ENCODE measurements at places on chromosomes 2 and 18.

- no peak for DNase-seq
Observed at GRCh38 chr2:224407241-224407701, 5.4 kb upstream of the FAM124B start.

DNA sequence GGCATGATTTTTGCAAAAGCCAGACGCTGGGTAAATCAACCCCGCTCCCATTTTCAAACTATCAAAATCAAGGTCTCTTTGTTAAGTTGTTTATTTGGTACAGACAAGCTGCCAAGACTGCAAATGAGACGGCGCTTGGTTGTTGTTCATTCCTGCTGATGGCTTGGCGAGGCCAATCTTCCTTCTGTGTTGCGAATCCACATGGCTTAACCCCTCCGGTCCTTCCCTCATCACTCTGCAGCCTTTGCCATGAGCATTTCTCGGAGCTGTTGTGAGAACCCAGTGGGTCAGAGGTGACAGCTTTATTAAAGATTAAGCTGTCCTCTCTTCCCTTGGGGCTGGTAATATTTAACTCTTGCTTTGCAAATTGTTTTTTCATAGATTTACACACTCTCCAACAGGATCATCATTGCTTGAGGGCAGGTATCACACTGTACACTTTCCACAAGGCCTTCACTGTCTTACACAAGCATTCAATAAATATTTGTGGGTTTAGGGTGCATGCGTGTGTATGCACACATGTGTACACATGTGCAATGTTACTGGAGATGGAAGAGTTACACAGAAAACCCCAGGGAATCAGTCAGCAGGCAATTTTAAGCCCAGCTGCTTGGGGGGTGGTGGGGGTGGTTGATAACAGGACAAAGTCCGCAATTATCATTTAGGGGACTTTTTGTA lies 27.8 kb upstream of the KCNF1 start:
- no peak for DNase-seq

- DNase-seq = no peak
Observed at GRCh38 chr2:4715065-4715464, 977.1 kb upstream of the SOX11 start.

GRCh38 chr18:449374-449773 lies 51.1 kb downstream of the COLEC12 start:
- DNase-seq = no peak

GRCh38 chr18:69636529-69637301 lies 236.0 kb downstream of the DOK6 start:
- DNase-seq = no peak

DNA sequence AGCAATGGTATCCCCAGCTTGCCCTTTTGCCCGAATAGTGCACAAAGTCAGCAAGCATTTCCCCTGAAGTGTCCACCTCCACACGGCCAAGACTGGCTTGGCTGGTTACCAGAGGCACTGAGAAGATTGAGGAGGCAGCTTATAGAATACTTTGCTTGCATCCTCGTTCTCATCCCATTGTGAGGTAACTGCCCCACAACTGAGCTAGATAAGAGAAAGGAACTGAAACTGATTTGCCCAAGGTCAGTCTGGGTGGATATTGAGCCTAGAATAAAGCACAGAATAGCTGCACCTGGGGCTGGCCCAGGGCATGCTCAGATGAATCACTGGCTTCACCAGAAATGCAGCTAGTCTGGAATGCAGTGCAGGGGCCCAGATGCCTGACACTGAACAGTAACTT lies 32.7 kb upstream of the MAP4K3 start:
- no peak for DNase-seq

DNA sequence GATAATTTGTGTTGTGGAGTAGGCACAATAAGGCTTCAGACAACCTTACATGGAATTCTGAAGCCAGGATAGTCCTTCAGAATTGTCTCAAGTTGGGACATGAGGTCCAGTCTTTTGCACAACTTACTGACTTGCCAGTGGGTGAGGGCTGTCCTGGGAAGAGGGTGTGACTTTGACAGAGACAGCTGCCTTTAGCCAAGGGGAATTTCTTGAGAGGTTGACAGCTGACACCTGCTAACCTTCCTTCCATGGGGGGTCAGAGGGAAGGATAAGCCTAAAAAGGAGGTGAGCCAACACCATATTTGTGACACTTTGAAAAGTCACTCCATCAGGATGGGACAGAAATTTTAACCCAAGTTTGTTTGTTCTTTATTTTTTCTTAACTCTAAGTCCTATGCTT lies 907.8 kb upstream of the CRIM1 start:
- no peak for DNase-seq

DNA sequence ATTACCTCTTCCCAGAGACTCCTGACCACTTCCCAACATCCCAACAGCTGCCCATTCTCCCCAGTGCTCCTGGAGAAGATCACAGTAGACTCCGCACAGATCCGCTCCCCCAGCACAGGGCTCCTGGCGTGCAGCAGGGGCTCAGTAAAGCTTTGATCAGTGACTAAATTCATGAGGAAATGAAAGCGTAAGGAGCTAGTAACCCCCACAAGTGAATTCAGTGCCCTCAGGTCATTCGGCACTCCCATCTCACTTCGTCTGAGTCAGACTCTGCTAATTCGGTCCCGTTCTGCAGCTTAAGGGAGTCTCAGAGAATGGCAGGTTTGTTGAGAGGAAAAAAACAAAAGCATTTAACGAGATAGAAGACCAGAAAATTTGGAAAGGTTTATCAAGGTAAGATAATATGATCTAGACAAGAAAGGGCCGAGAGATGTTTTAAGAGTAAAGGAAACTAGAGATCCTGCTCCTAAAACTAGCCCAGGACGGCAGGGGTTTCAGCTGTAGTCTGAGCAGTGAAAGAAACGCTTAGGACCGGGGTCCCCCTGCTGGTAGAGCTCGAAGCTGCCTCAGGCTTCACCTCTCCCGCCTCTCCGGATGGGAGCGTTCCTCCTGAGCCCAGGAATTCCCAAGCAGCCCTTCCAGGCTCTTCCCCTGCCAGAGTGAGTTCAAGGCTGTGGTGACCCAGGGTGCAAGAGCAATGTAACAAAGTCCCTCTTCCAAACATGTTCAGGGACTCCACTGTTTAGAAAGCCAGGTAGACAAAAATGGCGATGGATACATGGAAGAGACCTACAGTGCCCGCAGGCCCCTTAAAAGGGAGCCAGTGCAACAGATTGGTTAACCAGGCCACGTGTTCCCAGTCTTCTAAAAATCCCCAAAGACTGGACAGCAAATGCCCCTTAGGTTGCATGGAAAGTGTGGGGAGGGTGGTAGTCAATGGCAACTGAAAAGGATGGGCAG lies 127.3 kb downstream of the DNER start:
- no peak for DNase-seq

DNA sequence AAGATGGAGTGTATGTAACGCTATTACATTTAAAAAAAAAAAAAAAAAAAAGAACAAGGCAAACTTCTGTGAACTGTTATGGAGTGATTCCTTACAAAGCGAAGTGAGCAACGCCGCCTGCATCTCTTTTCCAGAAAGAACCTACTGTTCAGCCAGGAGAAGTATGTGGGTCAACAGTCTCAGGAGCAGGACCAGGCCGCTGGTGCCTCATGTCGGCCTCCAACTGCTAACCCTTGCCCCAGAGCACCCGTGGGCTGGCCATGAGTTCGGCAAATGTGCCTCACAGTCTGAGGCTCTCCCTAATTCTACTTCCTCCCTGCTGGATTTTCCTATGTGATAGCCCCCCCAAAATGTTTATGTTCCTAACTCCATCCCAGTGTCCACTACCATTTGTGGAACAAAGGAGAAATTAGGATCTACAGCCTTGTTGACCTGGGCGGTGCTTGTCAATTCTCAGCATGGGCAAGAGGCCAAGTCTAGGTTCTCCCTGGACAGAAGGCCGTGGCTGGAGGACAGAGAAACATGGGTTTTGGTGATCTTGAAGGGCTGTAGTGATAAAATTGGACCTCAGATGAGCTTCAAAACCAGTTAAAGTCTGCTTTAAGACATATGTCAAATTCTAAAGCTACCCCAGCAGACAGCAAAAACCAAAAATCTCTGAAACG lies 15.9 kb downstream of the FAM168B start:
- DNase-seq = no peak

- no peak for DNase-seq
Observed at GRCh38 chr2:27581417-27582128, 1.3 kb upstream of the ZNF512 start.

GRCh38 chr2:223797811-223798721 lies 39.3 kb downstream of the AP1S3 start:
- DNase-seq = no peak

DNA sequence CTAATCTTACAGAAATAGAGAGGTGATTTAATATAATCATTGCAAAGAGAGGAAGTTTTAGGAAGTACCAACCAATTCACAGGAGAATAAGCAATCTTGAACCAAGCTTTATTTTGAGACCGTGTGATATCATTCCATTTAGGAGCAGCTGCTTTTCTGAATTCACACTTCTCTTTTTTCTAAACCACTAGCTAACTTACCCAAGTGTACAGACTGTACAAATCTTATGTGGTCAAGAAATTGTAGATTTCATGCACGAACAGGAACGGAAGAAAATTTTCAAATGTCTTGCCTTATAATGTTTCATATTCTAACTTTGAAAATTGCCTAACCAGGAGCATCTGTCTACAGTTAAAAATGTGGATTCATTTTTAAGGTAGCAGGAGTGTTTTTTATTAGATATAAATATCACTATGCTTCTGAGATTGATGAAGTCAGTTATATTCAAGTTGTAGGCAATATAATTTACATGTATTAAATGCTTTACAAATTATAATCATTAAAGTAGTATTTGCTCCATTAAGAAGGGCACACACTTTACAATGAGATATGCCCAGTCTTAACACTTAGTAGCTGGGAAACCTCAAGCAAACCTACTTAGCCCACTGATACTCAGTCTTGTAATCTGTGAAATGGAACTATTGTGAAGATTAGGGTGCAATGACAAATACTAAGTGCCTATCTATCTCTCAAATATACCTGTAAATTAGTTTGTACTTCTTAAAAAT lies 302.2 kb upstream of the STON1 start:
- DNase-seq = no peak

Data from esophagus squamous epithelium (tissue), 5 donors.